ENCODE measurements at places on chromosomes 2 and 18.

- no peak for DNase-seq
Measured at GRCh38 chr2:12501469-12502158, 215.1 kb upstream of the TRIB2 start.

- DNase-seq, result no peak
Measured at GRCh38 chr2:180539541-180539940, 440.9 kb upstream of the UBE2E3 start.

DNA sequence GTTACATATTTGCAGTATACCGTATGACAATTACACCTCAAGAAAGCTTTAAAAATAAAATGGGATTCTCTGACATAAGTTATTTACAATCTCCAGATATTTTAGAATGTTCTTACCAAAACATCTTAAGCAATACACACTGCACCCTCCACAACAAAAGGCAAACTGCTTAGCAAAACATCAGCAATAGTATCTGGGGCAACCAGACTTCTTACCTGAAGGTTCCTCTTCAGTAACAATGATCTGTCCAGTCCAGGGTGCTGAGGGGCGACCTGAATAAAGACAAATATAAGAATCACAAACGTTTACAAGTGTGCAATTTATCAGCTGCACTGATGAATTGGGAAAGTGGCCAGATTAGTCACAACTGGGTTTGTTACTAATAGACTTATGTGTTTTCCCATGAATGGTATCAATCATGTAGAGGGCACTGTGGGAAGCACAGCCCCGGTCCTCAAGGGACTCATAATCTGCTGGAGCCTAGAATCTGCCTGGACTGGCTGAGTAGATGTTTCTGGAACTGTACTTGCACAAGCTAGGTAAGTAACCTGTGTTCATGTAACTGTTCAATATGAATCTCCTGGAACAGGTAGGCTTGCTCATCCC is 70.7 kb downstream of the MYOM1 start:
- no peak for DNase-seq

- DNase-seq, result no peak
Measured at GRCh38 chr2:4012197-4012596, 308.8 kb downstream of the DCDC2C start.

GRCh38 chr2:146523196-146523595 is 1321.6 kb upstream of the ACVR2A start:
- no peak for DNase-seq

GRCh38 chr2:177832611-177833433 is 239.8 kb downstream of the PDE11A start:
- no peak for DNase-seq

DNA sequence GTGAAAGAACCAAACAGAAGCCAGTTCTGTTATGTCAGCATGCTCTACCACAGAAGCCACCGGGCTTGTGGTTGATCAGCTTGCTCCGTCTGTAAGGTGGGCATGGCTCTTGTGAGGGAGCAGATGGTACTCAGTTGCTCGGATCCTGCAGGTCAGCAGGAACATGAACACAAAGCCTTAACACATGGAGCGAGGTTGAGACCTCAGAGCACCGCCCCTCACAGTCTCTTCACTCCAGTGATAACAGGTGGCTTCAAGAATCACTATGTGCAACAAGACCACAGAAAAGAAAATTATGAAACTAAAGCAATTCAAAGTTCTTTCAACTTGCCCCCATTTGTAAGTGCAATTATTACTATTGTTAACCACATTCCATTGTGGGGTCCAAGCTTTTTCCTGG is 72.1 kb downstream of the OSBPL6 start:
- peak; percentile 32 for DNase-seq

DNA sequence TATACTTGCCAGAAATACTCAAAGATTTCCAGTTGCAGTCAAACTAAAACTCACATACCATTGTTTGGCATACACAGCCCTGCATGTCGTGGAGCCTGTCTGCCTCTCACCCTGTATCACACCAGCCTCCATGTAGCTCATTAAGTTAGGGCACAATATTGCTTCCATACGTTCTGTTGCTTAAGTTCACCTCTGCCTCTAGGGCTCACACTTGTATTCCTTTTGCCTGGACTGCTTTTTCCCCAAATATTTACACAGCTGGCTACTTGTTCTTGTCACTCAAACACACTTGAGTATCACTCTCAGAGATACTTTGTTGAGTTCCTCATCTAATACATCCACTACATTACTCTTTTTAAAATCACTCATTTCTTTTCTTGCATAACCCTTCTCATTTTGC is 83.1 kb downstream of the PTH2R start:
- DNase-seq, result no peak

- DNase-seq, result no peak
Measured at GRCh38 chr2:17471979-17472378, 46.3 kb downstream of the RAD51AP2 start.

GRCh38 chr2:207135340-207135739 is 30.4 kb downstream of the KLF7 start:
- no peak for DNase-seq

GRCh38 chr2:75142081-75142480 is 57.2 kb downstream of the TACR1 start:
- no peak for DNase-seq

DNA sequence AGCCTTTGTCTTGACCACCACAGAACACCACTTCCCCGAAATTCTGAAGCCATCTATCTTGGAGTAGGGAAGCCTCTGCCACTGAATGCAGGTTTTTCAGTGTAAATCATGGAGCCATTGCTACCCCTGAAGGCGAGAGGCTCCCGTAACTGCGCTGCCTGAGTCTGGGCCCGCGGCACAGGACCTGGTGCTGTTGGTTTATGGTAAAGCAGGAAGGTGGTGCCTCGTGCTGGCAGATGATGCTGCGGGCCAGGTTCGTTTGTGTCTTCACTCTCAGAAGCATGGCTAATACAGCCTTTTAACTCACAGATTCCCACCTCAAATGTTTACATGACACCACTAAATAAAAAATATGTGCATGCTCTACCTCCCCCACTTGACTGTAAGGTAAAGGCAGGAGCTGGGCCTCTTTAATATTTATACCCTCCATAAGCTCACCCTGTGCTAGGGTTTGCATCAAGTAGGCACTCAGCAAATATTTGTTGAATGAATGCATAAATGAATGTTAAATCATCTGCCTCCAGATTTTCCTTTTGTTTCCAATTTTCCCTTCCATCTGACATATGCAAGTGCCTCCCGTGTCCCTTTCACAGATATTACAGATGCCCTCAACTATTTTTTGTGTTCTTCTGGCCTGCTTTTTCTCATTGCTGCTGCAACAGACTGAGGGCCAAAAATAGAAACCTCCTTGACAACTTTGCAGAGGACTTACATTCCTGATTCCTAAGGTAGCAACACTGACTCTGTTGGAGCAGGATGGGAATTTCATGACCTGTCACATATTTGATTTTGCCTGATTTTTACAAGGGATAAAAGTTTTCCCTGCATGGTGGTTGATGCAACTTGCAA is 83.5 kb upstream of the CPO start:
- DNase-seq, result no peak

DNA sequence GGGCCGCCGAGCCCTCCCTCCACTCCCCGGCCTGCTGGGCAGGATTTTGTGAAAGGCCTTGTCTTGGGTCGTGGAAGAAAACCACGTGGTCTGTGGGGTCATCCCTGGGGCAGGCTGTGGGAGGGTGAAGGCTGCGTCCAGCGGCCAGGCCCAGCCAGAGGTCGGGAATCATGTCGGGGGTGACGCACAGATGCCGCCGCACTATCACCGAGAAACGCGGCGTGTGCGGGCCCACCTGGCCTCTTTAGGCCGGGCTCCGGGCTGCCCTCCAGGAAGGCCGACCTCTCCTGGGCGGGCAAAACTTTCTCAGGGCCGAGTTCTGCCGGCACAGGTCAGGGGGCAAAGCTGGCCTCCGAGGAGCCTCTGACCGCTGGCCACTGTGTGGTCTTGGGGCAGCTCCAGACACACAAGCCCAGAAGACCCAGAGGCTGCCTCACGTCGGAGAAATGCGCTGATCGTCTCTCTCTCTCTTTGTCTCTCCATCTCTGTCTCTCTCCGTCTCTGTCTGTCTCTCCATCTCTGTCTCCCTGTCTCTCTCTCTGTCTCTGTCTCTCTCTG is 28.4 kb downstream of the NFATC1 start:
- DNase-seq, result no peak

DNA sequence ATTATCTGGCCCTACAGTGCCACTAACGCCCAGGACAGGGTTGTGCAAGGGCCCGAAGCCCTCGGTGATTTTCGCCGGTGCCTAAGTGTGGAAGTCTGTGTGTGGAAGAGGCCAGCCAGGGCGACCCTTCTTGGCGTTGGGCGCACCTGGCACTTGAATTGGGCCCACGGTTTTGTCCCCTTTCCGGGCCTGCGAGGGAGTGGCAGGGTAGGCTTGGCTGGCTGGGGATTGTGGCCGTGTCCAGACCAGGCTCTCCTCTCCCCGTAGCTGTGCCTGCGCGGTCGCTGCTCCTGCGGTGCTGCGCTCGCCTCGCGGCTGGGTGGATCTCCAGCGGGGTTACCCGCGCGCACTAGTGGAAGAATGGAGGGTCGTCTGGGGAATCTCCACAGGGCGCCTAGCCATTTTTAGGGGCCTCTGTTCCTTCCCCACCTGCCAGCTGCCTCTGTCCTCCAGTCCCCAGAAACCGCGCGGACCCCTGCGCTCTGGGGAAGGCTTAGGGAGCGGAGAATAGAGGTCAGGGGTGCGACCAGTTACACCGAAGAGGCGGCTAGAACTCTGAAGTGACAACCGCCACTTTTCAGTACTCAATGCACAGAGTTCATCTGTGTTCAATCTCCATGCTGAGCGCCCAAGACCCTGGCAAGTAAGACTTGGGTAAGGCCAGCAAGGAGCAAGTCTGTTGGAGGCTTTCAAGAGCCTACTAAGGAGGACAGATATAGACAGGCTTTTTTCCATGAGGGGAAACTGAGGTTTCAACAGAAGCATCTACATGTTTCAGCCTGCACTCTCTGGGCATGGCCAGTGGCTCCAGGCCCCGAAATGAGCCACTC is 16.0 kb downstream of the EVX2 start:
- no peak for DNase-seq

- no peak for DNase-seq
Measured at GRCh38 chr18:38900445-38900844, 1334.8 kb upstream of the CELF4 start.

GRCh38 chr18:12933327-12933726 is 14.5 kb upstream of the SEH1L start:
- no peak for DNase-seq

GRCh38 chr2:203451689-203452088 is 83.4 kb downstream of the RAPH1 start:
- DNase-seq, result no peak

- no peak for DNase-seq
Measured at GRCh38 chr2:128777196-128778035, 458.7 kb upstream of the HS6ST1 start.
